ENCODE measurements at places on chromosomes 3 and 15. TPM values are rescaled to one million over a fixed set of nuclear protein-coding genes. Genes with fewer than 3 reads are reported as not detected.

The GPR15 gene
- total RNA-seq: not detected

The SLC24A5 gene
- not detected for total RNA-seq

The ACOX2 gene
- 2.2 TPM for total RNA-seq

The REC114 gene
- not detected for total RNA-seq

GRCh38 chr3:197216169-197216860, 82.1 kb downstream of the DLG1 start:
- peak; percentile 82 for DNase-seq
- no peaks in the 10 kb centered on the region for H3K27me3 ChIP-seq
- no peak overlapping the region for H3K4me3 ChIP-seq
- H3K27ac ChIP-seq: peak overlapping the region; percentile 70

- H3K27ac ChIP-seq: no peak overlapping the region
- H3K27me3 ChIP-seq: no peaks in the 10 kb centered on the region
- no peaks in the 10 kb centered on the region for H3K36me3 ChIP-seq
- DNase-seq: peak; percentile 87
These were observed 889.8 kb downstream of the ROBO1 start for GRCh38 chr3:78878011-78878410.

DNA sequence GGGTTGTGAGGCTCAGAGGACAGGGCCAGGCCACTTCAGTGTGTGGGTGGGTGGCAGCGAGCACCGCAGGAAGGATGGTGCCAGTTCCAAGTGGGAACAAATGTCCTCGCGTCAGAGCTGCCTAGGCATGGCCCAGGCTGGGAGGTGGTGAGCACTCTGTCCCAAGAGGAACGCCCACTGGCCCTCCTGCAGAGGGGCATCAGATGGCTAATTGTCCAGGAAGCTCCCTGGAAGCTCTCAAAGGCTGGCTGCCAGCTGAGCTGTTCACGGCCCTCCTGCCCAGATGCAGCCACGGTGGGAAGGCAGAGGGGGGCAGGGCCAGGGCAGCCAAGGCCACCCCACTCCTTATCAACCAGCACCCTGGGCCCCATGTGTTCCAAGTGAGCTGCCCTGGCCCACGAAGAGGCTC, 55.2 kb downstream of the IQSEC1 start:
- H3K4me3 ChIP-seq: no peak overlapping the region
- no peak overlapping the region for H3K27ac ChIP-seq
- no peaks in the 10 kb centered on the region for H3K27me3 ChIP-seq

DNA sequence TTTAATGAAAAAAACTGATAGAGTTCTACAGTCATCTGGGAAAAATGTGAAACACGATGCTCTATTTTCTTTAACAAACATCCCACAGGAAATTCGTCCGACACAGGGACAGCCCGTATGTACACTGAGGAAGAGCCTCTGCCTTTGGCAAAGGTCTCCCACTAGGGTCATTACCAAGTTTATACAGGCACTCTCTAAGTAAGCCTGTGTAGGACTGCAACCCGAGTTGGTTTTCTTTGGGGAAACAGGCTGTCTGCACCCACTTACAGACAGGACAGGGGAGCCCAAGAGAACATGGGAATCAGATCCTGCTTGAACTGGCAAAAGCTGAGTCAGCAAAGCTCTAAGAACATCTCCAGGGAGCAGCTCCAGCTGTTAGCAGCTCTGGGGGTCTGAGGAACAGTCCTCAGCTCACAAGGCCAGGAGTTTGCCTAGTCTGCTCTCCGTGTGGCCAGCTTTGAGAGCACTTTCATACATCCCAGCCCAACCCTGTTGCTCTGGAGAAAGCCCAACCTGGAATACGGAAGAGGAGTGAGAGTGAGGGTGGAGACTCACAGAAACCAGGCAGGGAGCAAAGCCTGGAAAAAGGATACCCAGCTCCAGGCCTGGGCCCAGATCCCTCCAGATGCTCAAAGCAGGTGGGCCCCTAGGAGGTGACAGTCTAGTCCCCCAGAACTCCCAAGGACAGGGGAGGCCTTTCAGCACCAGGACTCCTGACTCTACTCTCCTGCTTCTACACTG, 1.9 kb downstream of the TBC1D2B start:
- H3K4me1 ChIP-seq: peaks cover 35% of the 10 kb centered on the region
- H3K27me3 ChIP-seq: no peaks in the 10 kb centered on the region

DNA sequence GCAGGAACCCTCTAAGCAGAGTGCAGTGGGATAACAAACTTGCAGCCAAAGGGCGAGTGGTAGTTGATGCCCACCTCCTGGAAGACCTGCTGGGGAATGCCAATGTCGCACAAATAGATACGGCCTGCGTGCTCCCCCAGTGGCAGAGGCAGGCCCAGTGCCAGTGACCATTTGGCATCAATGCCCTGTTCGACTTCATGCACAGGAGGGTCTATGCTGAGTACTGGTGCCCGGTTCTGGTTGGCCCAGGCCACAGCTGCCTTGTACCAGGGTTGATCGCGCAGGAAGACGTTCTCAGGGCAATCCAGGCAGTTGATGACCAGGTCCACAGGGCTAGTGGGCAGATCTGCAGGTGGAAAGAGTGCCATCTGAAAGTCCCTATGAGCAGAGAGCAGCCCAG, 17.0 kb downstream of the CLK3 start:
- no peak overlapping the region for H3K27ac ChIP-seq
- H3K27me3 ChIP-seq: no peaks in the 10 kb centered on the region
- no peak overlapping the region for H3K4me3 ChIP-seq
- H3K4me1 ChIP-seq: no peaks in the 10 kb centered on the region
- peaks cover 27% of the 10 kb centered on the region for H3K36me3 ChIP-seq

GRCh38 chr15:84799511-84800187, 17.5 kb upstream of the ALPK3 start:
- peaks cover 12% of the 10 kb centered on the region for H3K4me1 ChIP-seq
- no peak for DNase-seq
- no peak overlapping the region for H3K4me3 ChIP-seq
- no peak overlapping the region for H3K27ac ChIP-seq

DNA sequence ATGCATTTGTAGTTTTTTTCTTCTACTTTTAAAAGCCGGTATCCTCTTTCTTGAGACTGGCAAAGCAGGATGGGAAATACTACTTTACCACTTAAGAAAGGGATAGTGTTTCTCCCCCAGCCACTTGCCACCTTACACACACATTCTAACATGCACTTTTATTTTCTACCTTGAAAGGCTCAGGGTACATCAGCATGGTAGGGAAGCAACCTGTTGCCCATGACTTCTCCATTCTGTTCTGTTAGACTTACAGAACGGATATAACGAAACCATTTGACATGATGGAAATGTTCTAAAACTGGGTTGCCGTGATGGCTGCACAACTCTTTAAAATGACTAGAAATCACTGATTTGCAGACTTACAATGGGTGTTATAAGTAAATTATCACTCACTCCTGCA, 405.5 kb downstream of the SHQ1 start:
- H3K4me3 ChIP-seq: no peak overlapping the region
- DNase-seq: no peak
- peaks cover 6% of the 10 kb centered on the region for H3K36me3 ChIP-seq

DNA sequence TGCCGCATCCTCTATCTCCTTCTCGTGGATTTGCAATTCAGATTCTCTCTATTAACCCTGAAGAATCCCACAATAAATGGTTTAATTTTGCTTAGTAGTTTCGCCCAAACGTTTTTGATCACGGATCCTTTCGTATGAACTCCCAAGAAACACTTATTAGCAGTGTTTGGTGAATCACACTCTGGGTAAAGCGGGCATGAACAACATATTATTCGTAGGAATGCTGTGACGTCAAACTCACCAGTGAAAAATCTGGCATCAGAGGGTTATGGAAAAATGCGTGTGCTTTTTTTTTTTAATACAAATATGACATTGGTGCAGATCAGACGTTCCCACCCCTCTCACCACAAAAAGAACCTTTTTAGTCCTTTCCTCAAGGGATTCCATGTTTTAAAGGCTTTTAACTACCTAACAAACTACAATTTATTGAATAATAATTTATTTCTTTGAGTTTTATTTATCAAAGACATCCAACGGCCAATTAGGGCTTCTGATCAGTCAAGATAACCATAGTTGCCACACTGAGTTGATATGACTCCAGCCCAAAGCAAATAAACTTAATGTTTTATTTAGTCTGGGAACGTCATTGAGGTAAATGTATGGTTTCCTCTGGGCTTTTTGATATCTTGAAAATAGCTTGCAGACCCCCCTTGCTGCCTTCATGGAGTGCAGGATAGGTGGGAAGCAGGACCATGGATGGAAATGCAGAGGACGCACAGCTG, 45.5 kb upstream of the CGNL1 start:
- no peaks in the 10 kb centered on the region for H3K36me3 ChIP-seq
- peak; percentile 83 for DNase-seq
- no peak overlapping the region for H3K27ac ChIP-seq
- peaks cover 3% of the 10 kb centered on the region for H3K27me3 ChIP-seq

- peaks cover 34% of the 10 kb centered on the region for H3K4me1 ChIP-seq
- peaks cover 3% of the 10 kb centered on the region for H3K27me3 ChIP-seq
- no peak overlapping the region for H3K27ac ChIP-seq
- H3K4me3 ChIP-seq: no peak overlapping the region
- DNase-seq: peak; percentile 32
These were observed 110.8 kb downstream of the TNIK start for GRCh38 chr3:171349392-171349791.
